ENCODE measurements at places on chromosomes 12 and 14.
A peak's percentile ranks its signal among the peaks of the same experiment; 100 is the strongest.

- DNase-seq = peak; percentile 72
These were observed 1.1 kb downstream of the IFNG start for GRCh38 chr12:68158432-68158831.

- DNase-seq = no peak
These were observed 110.2 kb downstream of the DPF3 start for GRCh38 chr14:72783741-72784140.

DNA sequence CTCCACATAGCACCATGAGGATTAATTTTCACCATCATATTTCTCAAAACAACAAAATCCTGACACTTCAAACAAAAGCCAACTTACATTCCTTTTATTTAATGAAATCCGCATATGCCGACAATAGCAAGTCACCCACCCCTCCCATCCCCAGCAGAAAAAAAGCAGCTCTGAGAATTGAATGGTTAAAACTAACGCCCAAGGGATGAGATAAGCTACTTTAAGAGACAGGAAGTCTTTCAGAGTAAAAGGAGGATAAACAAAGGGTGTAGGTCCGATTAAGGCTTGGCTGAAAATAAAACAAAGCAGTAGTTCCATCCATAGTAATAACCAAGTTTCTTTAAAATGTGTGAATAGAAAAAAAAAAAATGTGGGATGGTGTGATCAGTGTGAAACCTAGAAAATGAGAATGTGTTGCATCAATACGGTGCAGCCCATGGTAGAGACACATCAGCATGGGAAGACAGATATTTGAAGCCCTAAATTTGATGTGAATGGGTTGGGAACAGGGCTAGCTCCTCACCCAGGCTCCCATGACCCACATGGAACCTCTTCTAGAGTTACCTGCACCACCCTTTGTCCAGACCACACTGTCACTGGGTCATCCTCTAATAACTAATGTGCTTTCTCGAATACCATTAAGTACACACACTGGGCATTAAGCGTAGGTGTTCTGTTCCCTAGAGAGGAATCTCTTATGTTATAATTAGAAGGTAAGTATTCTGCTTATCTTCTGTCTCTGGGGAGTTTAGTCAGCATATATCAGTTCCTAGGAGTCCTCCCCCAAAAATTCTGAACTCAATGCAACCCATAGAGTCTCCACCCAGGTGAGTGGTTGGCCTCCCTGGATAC lies 31.7 kb downstream of the RTRAF start:
- no peak for DNase-seq

DNA sequence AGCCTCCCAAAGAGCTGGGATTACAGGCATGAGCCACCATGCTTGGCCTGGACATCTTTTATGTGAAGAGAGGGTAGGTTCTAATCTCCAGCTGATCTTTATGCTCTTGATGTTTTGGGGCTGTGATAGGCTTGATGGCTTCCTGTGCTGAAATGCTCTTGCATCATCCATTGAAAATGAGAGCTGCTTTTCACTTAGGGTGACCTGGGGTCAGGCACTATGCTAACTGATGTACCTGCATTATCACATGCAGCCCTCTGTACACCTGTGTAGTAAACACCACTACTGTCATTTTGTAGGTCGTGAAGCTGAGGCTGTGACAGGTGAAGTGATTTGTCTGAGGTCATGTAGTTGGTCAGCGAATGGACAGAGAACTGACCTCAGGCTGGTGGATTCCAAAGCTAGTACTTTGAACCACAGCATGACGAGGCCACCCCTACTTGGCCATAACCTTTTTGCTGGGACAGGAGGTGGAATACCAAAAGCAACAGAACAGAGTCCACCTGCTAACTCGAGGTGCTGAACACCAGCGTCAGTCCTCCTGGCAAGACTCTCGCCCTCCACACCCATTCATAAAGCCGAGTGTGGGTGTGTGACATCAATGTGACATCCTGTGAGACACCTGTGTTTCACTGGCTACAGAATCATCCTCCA lies 69.1 kb downstream of the C12orf75 start:
- DNase-seq = no peak

DNA sequence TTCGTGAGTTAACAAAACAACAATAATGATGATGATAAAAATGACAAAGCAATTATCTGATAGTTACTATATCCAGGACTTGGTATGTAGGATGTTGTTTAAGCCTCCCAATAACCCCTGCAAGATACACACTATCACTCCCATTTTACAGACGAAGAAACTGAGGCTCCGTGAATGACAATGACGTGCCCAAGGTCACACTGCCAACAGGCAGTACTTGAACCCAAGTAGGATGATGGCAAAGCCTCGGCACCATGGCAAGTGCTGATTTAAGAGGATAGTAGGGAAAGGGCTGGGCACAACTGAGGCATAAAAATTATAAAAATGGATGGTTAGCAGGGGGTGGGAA lies 226.8 kb upstream of the LHX5 start:
- DNase-seq = no peak

GRCh38 chr12:108447168-108447832 lies 67.8 kb upstream of the FICD start:
- DNase-seq = no peak

- no peak for DNase-seq
These were observed 9.5 kb upstream of the PGF start for GRCh38 chr14:74964787-74965485.

DNA sequence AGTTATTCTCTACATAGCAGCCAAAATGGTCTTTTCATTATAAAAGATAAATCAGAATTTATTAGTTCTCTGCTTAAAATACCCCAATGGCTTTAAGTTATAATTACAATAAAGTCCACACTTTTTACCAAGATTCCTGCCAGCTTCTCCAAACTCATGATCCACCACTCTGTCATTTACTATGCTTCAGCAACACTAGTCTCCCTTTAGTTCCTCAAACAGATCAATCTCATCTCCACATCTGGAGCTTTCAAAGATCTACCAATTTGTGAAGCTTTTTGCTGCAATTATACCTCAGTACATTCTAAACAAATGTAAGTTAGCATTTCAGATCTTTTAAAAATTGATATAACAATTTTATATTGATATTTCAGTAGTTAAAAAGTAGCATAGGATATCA lies 24.9 kb downstream of the CATSPERB start:
- no peak for DNase-seq

GRCh38 chr14:66575014-66575413 lies 67.1 kb downstream of the GPHN start:
- DNase-seq = no peak

- no peak for DNase-seq
These were observed 27.4 kb downstream of the PCNX1 start for GRCh38 chr14:70934502-70935134.

DNA sequence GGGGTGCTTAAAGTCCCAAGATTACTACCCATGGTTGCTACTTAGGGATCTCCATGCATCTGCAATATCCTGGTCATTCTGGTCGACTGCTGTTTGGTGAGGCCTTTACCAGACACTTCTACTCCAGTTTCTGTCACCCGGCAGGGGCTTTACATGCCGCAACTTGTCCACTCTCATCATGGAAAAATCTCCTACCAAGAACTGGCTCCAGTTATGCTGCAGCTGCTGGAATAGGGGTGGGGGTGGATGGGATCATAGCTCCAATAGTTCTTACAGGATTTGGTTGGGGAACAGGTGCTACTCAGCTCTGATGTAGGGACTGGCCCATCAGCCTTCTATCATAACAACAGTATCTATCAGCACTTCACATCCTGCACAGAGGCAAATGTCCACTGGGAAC lies 51.6 kb downstream of the SPTB start:
- DNase-seq = no peak

DNA sequence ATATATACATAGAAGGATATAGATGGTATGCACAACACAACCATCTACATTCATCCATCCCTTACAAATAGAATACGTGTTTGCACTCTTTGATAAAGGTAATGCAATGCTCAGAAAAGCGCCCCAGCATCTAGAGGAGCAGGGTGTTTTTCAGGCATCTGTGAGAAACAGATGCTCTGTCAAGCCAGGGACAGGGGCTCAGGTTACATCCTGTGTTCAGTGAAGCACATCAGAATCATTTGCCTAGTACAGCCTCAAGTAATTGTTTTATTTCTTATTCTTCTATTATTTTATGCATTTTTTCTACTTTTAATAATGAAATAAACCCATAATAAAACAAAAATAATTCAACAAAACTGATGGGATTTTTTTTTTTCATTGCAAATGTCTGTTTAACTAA lies 50.5 kb upstream of the HIF1A start:
- DNase-seq = no peak

DNA sequence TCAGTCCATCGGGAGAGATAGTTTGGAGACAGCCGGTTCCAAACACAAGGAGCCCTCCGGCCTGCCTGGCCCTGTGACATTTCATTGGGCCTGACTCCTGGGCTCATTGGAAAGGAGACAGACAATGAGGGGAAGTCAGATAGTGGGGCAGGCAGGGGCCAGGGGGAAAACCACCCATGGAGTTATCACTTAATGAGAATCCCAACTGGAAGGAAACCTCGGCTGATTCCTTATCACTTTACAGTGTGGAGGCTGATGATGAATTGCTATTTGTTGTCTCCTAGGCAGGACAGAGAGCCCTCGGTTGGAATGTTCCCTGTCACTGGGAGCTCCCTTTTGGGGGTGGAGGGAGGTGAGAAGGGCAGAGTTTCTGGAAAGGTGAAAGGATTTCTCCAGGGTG lies 44.4 kb downstream of the TBX5 start:
- DNase-seq = no peak

All from CD4-positive, alpha-beta T cell treated with Interleukin-12 subunit alpha and Interleukin-12 subunit beta, for 1 hour (primary cell).